Testis (tissue), 5 donors: ENCODE measurements at places on chromosomes 5 and 9.

GRCh38 chr5:56490971-56491468 lies 257.9 kb upstream of the ANKRD55 start:
- DNase-seq = no peak
- no peaks in the 10 kb centered on the region for H3K36me3 ChIP-seq
- H3K4me3 ChIP-seq = no peak overlapping the region
- no peak overlapping the region for H3K27ac ChIP-seq
- H3K4me1 ChIP-seq = peaks cover 11% of the 10 kb centered on the region

GRCh38 chr9:123757547-123757946 lies 172.4 kb downstream of the DENND1A start:
- no peak overlapping the region for H3K4me3 ChIP-seq
- peaks cover 14% of the 10 kb centered on the region for H3K4me1 ChIP-seq
- no peaks in the 10 kb centered on the region for H3K36me3 ChIP-seq

GRCh38 chr5:73471654-73472053 lies 23.1 kb upstream of the FOXD1 start:
- no peak overlapping the region for H3K27ac ChIP-seq
- H3K36me3 ChIP-seq = no peaks in the 10 kb centered on the region
- no peaks in the 10 kb centered on the region for H3K4me1 ChIP-seq
- DNase-seq = no peak
- no peak overlapping the region for H3K4me3 ChIP-seq

- peak overlapping the region; percentile 76 for H3K27ac ChIP-seq
- peaks cover 7% of the 10 kb centered on the region for H3K4me1 ChIP-seq
- H3K27me3 ChIP-seq = no peaks in the 10 kb centered on the region
- no peak for DNase-seq
These were observed 442 bp downstream of the NEURL1B start for GRCh38 chr5:172641359-172642050.

- peaks cover 3% of the 10 kb centered on the region for H3K4me1 ChIP-seq
- no peak overlapping the region for H3K27ac ChIP-seq
- H3K36me3 ChIP-seq = no peaks in the 10 kb centered on the region
- H3K27me3 ChIP-seq = no peaks in the 10 kb centered on the region
- H3K4me3 ChIP-seq = no peak overlapping the region
These were observed 216.8 kb downstream of the PAX5 start for GRCh38 chr9:36817160-36817834.

- H3K4me3 ChIP-seq = no peak overlapping the region
- H3K4me1 ChIP-seq = peaks cover 17% of the 10 kb centered on the region
- peak; percentile 83 for DNase-seq
These were observed 23.4 kb downstream of the SPACA9 start for GRCh38 chr9:132901858-132902831.

GRCh38 chr9:133591116-133591910 lies 17.9 kb downstream of the FAM163B start:
- H3K36me3 ChIP-seq = no peaks in the 10 kb centered on the region
- DNase-seq = no peak
- H3K4me3 ChIP-seq = no peak overlapping the region

GRCh38 chr9:94079236-94079635 lies 5.0 kb upstream of the PTPDC1 start:
- H3K27me3 ChIP-seq = no peaks in the 10 kb centered on the region
- no peak for DNase-seq
- H3K4me3 ChIP-seq = no peak overlapping the region

DNA sequence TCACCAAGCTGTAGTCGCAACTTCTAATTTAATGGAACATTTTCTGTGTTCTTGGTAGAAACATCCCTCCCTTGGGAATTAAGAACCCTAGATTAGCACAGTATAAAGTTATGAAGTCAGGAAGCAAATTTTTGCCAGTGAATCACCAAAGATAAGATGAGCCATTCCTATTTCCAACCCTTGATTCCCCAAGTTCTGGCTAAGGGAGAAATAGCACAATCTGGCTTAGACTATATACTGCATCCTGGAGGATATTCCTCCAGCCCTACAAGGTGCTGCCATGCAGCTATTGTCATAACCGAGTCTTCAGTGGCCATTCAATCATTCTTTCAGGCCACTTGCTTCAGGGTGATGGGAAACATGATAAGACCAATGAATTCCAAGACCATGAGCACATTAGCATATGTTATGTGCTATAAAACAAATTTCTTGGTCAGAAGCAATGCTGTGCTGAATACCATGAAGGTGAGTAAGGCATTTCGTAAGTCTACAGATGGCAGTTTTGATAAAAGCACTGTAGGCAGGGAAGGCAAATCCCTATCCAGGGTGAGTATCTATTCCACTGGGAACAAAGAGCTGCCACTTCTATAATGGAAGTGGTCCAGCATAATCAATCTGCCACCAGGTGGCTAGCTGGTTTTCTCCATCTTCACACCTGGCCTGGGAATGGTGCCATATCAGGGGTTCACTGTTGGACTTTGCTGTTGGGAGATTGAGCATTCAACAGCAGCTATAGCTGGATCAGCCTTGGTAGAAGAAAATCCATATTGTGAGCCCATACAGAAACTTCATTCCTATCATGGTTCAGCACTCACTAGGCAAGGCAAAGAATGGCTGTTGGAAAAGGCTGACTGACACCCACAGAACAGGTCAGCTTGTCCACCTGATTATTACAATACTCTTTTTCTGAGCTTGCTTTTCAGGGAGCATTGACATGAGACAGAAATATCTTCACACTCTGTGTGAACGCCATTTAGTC lies 19.6 kb upstream of the ARL15 start:
- no peak overlapping the region for H3K4me3 ChIP-seq
- H3K4me1 ChIP-seq = no peaks in the 10 kb centered on the region
- no peak overlapping the region for H3K27ac ChIP-seq
- H3K27me3 ChIP-seq = no peaks in the 10 kb centered on the region

- no peaks in the 10 kb centered on the region for H3K4me1 ChIP-seq
- DNase-seq = no peak
- H3K36me3 ChIP-seq = no peaks in the 10 kb centered on the region
- no peak overlapping the region for H3K4me3 ChIP-seq
- no peaks in the 10 kb centered on the region for H3K27me3 ChIP-seq
These were observed 126.7 kb downstream of the OLFM1 start for GRCh38 chr9:135214054-135214640.

DNA sequence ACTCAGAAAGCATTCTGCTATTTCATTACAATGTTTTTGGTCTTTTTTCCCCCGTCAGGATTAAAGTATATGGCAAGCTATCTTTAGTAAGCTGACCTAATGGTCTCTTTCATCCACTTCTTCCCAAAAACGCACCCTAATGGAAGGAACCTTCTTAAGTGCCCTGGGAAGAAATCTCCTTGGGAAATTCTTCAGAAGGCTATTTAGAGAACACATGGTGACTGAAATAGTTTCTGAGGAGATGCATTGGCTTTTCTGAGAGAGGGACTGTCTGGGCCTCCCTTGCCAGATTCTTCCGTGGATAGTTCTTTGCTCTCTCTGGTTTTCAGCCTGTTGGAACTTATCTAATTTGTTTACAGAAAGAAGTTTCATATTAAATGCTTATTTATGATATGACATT lies 524.1 kb upstream of the MEF2C start:
- H3K4me1 ChIP-seq = no peaks in the 10 kb centered on the region
- H3K27ac ChIP-seq = no peak overlapping the region
- DNase-seq = no peak
- H3K4me3 ChIP-seq = no peak overlapping the region

DNA sequence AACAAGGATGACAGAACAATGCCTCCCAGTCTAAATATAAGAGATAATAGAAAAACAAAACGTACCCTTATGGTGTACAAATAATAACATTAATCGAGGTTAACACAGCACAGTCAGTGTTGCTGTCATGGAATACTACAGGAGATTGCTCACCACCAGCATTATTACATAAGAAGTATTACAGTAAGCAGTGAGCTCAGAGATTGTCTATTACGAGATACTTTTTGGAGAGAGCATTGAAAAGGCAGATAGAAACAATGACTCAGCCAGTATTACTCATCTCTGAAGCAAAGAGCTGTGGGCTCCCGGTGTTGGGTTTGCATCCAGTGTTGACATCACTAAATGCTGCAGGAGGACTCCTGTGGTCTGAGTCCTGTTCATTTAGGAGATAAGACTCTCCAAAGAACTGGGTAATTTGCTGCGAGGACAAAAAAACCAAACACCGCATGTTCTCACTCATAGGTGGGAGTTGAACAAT lies 191.9 kb upstream of the SEMA6A start:
- H3K4me1 ChIP-seq = no peaks in the 10 kb centered on the region
- H3K36me3 ChIP-seq = no peaks in the 10 kb centered on the region
- no peaks in the 10 kb centered on the region for H3K27me3 ChIP-seq
- H3K4me3 ChIP-seq = no peak overlapping the region
- DNase-seq = no peak
- H3K27ac ChIP-seq = no peak overlapping the region

GRCh38 chr9:136305804-136306203 lies 1.9 kb upstream of the CCDC187 start:
- H3K36me3 ChIP-seq = no peaks in the 10 kb centered on the region
- H3K27me3 ChIP-seq = no peaks in the 10 kb centered on the region
- no peak overlapping the region for H3K4me3 ChIP-seq
- H3K4me1 ChIP-seq = no peaks in the 10 kb centered on the region
- no peak overlapping the region for H3K27ac ChIP-seq

GRCh38 chr9:106718936-106719335 lies 144.0 kb upstream of the ZNF462 start:
- H3K4me1 ChIP-seq = peaks cover 4% of the 10 kb centered on the region
- H3K27ac ChIP-seq = no peak overlapping the region
- H3K4me3 ChIP-seq = no peak overlapping the region
- H3K36me3 ChIP-seq = no peaks in the 10 kb centered on the region
- DNase-seq = no peak

DNA sequence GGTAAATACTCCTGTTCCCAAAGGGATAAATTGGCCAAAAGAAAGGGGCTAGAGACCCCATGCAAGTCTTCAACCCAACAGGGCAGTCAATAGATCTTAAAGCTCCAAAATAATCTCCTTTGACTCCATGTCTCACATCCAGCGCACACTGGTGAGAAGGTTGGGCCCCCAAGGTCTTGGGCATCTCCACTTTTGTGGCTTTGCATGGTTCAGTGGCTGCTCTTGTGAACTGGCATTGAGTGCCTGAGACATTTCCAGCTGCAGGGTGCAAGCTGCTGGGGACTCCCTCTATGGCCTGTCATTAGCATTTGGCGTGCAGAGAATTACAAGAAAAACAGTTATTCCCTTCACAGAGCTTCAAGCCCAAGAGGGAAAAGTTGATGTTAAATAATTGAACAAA lies 224.7 kb downstream of the MTRR start:
- H3K4me3 ChIP-seq = no peak overlapping the region
- H3K27ac ChIP-seq = no peak overlapping the region
- H3K36me3 ChIP-seq = no peaks in the 10 kb centered on the region

- no peaks in the 10 kb centered on the region for H3K4me1 ChIP-seq
- no peak overlapping the region for H3K27ac ChIP-seq
- DNase-seq = no peak
- H3K36me3 ChIP-seq = no peaks in the 10 kb centered on the region
- H3K4me3 ChIP-seq = no peak overlapping the region
- H3K27me3 ChIP-seq = no peaks in the 10 kb centered on the region
These were observed 123.1 kb downstream of the CRB2 start for GRCh38 chr9:123478967-123479602.

DNA sequence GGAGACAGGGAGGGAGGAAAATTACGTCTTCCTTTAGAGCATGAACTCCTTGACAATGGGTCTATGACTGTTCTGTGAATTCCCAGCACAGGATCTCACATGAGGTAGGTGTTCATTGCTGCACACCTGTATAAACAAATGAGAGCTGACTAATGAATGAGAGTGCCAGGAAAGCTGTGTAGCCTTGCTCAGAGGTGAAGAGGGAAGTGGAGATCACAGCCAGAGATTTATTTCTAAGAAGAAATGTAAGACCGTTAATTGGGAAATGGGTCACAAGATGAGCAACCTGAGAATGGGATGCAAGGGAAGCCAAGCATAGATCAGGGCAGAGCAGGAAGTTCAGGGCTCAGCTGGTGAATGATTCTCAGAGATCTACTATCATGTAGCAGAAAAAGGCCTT lies 295.1 kb downstream of the CDK5RAP2 start:
- no peak overlapping the region for H3K27ac ChIP-seq
- no peaks in the 10 kb centered on the region for H3K4me1 ChIP-seq
- no peak for DNase-seq
- no peaks in the 10 kb centered on the region for H3K36me3 ChIP-seq

DNA sequence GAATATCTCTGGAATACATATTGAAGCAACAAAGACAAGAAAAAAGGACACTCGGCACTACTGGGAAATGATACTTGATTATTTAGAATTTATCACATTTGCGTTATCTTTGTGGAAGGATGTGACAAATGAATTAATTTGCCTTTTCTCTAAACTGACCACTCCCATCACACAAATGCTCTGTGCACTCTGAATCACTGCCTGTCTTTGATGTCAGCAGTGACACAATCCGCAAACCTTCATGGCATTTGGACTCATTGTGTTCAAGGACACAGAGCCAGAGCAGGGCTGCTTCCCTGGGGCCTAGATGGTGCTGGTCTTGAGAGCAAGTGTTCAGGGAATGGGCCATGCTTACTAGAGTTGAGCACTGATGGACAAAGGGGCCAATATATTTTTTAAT lies 4.9 kb upstream of the KIF4B start:
- no peak for DNase-seq
- H3K27ac ChIP-seq = no peak overlapping the region
- H3K4me1 ChIP-seq = no peaks in the 10 kb centered on the region
- H3K4me3 ChIP-seq = no peak overlapping the region
- no peaks in the 10 kb centered on the region for H3K27me3 ChIP-seq
- no peaks in the 10 kb centered on the region for H3K36me3 ChIP-seq

GRCh38 chr5:125214080-125214479 lies 467.6 kb upstream of the ZNF608 start:
- no peaks in the 10 kb centered on the region for H3K27me3 ChIP-seq
- DNase-seq = no peak
- H3K36me3 ChIP-seq = no peaks in the 10 kb centered on the region
- no peak overlapping the region for H3K27ac ChIP-seq
- H3K4me3 ChIP-seq = no peak overlapping the region

- no peaks in the 10 kb centered on the region for H3K27me3 ChIP-seq
- no peak overlapping the region for H3K27ac ChIP-seq
- DNase-seq = no peak
- no peaks in the 10 kb centered on the region for H3K4me1 ChIP-seq
- no peaks in the 10 kb centered on the region for H3K36me3 ChIP-seq
These were observed 12.7 kb downstream of the SLC1A3 start for GRCh38 chr5:36619012-36619635.

DNA sequence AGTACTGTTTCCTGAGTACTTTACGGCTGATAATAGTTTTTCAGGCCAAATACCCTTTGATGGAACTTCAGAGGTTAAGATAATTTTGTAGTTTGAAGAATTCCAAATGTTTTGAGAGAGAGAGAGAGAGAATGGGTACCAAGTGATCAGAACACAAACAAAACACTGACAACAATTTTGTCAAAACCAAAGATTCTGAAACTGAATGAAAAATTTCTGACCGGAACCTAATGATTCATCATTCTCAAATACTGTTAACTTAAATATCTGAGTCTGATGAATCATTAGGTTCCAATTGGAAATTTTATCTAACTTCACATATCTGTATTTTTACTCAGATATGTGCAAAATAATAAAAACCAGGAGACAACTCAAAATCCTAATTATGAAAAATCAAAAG lies 4.0 kb downstream of the LMBRD2 start:
- H3K4me1 ChIP-seq = peaks cover 11% of the 10 kb centered on the region
- H3K27me3 ChIP-seq = no peaks in the 10 kb centered on the region
- H3K27ac ChIP-seq = no peak overlapping the region
